ENCODE measurements at places on chromosomes 5 and 9.

DNA sequence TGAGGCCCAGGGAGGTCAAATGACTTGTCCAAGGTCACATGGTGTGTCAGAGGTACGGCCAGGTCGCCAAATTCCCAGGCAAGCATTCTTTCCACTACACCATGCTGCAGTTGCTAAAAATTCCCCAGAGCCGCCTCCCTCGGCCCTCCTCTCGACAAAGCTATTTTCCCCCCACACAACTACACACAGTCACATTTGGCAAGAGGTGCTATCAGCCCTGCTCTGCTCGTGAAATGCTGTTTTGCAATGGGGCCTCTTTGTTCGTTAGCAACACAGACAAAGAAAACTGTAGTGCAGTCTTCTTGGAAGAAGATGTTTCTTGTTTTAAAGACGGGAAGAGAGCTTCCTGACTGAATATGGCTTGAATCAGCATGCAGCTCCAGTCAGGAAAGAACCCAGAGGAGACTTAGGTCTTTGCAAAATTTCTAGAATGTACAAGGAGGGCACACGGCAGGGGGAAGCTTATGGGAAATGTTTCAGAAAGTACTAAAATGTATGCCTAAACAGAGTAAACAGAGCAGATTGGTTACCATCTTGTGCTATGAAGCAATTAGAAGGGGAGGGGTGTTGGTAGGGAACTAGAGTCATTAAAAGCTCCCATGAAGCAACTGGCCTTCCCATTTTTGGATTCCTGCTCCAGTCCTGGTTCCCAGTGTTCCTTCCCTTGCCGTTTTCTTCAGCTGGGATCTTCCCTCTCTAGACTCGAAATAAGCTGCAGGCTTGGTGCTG is 14.2 kb downstream of the SLIT3 start:
- no peak for DNase-seq

DNA sequence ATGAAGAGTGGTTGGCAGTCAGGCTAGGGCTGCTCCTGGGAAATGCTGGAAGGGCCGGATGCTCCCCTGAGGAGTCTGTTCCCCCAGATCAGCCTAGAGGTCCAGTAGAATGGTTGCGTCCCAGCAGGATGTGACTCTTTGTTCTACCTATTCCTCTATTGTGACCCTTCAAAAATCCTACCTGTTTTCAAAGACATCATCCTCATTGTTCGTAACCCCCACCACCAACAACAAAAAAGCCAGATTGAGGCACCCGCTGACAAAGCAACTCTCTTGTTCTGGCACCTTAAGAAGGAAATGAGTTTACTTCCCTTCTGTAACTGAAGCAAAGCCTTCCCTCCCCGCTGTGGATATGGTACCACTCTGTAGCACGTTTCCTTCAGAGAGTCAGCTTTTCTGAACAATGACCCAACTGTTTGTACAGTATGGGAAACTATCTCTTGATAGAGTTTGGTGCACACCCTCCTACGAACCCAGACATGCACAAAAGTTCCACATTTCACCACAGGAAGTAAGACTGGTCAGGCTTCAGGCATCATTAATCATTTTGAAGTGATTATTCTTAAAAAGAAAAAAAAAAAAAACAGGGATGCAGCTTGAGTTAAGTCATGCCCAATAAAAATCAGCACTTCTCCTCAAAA is 207.2 kb downstream of the ENC1 start:
- no peak for DNase-seq

DNA sequence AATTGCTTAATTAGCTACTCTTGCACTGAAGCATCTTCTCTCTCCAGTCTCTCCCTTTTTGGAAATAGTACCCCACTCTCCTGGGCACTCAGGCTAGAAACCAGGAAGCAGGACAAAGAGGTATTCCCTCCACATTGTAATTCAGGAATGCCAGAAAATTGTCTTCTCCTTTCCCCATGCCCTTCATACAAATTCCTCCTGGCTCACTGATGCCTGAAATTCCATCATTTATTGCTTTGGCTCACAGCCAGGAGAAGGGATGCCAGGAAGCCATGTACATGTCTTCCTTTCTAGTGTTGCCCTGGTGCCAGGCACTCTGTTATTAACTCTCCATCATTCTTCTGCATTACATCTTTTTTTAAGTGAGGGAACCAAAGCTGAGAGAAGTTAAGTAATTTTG is 716.5 kb upstream of the C9orf72 start:
- no peak for DNase-seq

DNA sequence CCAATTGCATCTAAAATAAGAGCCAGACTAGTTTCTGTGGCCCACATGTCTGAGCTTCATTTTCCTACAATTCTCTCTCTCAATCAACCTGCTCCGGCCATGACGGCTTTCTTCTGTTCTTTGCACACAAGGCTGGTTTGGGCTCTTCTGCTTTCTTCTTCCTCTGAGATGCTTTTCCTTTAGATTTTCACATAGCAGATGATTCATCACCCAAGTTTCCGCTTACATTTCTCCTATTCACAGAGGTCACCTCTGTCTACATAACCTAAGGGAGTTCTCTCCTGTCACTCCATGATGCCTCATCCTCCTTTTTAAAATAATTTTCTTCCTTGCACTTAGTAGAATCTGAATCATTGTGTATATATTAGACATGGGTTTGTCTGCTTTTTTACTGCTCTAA is 334.6 kb upstream of the TUSC1 start:
- no peak for DNase-seq

DNA sequence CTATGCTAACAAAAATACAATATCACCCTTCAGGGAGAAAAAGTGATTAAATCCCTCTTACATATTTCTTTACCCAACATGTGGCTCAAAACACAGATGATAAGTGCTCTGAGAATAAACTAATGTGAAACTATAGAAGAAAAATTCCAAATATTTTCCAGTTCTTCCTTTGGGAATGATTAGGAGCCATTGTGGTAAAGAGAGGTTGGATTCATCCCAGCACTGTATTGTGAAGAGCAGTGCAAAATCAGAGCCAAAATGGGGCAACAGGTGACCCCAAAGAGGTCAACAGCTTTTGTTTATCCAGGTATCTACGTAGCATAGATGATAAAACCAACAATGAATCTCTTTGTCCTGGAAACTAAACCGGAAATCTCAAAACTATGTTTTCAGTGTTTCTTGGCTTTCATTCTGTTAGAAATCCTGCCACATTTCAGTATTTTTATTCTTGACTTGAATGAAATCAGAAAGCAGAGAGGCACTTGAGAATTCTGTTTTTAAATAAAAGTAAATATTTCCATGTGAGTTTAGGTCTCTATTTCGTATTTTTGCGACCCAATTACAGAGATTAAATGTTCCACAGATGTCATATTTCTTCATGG is 120.4 kb upstream of the FST start:
- DNase-seq: no peak

GRCh38 chr5:93343570-93343969 is 237.4 kb downstream of the NR2F1-AS1 start:
- DNase-seq: no peak

DNA sequence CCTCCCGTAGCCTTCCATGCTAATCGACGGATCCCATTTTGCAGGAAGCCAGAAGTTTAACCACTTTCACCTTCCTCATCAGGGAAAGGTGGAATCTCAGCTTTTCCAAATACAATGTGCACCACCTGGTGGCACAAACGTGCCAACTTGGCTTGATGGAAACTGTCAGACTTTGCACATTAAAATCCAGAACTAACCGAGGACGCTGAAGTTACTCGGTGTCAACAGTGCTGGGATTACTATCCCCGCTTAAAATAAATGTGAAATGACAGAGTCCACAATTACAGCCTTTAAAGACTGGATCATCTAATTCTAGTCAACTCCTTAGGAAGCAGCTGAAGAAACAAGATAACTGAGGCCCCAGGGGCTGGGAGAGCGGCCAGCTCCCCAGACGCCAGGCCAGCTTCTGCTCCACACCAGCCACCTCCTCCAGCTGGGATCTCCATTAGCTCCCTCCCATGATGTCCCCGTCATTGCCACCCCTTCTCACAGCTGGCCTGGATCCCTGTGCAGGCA is 50.1 kb upstream of the RETREG1 start:
- peak; percentile 38 for DNase-seq

- DNase-seq: no peak
These were observed 291.0 kb downstream of the FBXL17 start for GRCh38 chr5:108090946-108091345.

DNA sequence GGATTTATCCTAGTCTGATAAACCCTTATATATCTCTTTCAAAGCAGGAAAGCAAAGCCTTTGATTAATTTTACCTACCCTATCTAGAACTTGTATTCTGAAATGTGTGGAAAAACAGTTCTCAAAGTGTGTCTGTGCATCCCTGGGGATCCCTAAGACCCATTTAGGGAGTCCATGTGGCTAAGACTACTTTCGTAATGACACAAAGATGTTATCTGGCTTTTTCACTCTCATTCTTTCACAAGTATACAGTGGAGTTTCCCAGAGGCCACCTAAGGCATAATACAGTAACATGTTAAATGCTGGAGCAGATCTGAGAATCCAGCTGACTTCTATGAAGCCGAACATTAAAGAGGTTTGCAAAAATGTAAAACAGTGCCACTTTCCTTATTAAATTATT is 54.3 kb upstream of the TNFSF15 start:
- DNase-seq: no peak

GRCh38 chr9:80144856-80145255 is 573.1 kb downstream of the TLE4 start:
- DNase-seq: no peak

GRCh38 chr9:93183663-93184431 is at the start of gene WNK2:
TSS of gene WNK2 (plus strand) at chr9:93184139. CDS start at chr9:93184930, 791 bp downstream.
- DNase-seq: peak; percentile 57

- DNase-seq: no peak
These were observed 72.9 kb downstream of the ARHGEF37 start for GRCh38 chr5:149654231-149654630.

- DNase-seq: no peak
These were observed 62.9 kb downstream of the GADD45G start for GRCh38 chr9:89667726-89668125.

DNA sequence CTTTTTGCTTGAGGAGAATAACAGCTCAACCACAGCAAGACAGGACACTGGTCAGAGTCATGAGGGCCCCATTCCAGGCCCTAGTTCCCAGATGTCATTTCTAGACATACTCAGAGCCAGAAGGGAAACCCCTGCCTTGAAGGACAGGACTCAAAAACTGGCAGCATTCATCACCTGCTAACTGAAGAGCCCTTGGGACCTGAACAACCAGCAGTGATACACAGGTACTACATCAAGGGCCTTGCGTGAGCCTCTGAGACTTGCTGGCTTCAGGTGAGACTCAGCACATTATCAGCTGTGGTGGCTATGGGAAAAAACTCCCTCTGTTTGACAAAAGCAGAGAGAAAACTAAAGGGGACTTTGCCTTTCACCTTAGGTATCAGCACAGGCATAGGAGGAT is 22.6 kb downstream of the TMEM267 start:
- no peak for DNase-seq

DNA sequence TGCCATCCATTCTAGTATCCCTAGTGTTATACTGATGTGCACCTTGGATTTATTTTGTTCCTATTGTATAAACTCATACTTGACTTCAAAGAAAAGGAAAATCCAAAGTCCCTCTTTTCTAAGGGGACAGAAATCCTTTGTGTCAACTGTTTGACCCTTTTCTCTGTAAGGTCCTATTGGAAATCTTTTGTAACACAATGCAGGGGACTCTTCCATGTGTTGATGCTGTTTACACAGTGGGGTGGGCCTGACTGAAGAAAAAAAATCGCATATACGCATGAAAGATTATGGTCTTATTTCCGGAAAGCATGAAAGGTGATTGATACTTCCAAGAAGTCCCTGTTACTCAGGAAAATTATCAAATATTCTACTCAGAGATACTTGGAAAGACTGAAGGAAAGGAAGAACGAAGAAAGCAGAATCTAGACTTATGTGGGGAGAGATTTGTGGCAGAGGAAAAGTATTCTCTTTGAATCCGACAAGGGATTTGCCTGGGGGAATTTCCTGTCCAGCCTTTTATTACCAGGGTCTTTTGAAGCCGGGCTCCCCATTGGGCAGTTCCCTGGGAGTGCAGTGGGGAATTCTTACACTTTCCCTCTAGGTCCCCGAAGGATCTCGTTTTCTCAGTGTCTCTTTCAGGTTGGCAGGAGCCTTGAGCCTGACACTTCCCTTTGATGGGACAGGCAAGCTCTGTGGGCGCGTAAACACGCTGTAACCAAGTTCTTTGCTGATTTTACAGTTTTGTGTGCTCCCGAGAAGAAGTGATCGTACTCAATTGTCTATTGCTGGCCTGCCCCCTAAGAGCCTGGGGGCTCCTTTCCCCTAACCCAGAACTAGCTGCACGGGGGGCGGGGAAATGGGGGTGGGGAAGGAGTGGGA is 779 bp upstream of the VCAN start:
- DNase-seq: no peak

All from stimulated activated CD4-positive, alpha-beta T cell treated with anti-CD3 and anti-CD28 coated beads, Interleukin-15, amount 100 ng/mL, for 24 hours (primary cell).